ENCODE measurements at places on chromosomes 2 and 18.
A peak's percentile ranks its signal among the peaks of the same experiment; 100 is the strongest.

GRCh38 chr2:8819194-8819593 is 18.2 kb downstream of the KIDINS220 start:
- DNase-seq: no peak

- DNase-seq: no peak
These were observed 273.5 kb upstream of the MMADHC start for GRCh38 chr2:149861034-149861433.

GRCh38 chr2:101828257-101828656 is 130.8 kb downstream of the MAP4K4 start:
- DNase-seq: no peak

GRCh38 chr2:8652774-8653426 is 29.0 kb upstream of the ID2 start:
- DNase-seq: no peak

GRCh38 chr2:145323512-145323911 is 803.6 kb upstream of the ZEB2 start:
- DNase-seq: no peak

- no peak for DNase-seq
These were observed 70.5 kb downstream of the PSMG2 start for GRCh38 chr18:12773369-12773768.

GRCh38 chr2:25132299-25132635 is 36.1 kb downstream of the POMC start:
- no peak for DNase-seq

GRCh38 chr18:31225668-31226067 is 63.0 kb upstream of the DSC1 start:
- DNase-seq: no peak

- DNase-seq: no peak
These were observed 617.6 kb downstream of the ADCYAP1 start for GRCh38 chr18:1522249-1522615.

DNA sequence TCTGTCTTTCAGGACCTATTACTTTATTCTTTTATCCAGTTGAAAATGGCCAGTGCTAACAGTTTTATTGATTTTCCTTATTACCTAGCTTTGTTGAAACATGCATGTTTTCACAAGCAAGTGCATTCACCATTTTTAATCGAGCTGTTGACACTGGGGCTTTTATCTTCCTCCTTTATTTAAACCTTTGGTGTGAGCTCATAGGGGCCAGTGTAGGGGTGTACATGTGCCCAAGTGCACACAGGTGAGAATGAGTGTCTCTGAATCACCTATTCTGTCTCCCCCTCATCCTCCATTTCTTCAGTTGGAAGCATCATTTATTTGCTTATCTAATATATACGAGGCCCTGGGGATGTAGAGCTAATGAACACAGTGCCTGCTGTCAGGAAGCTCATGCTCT is 199.1 kb downstream of the PRKCE start:
- DNase-seq: no peak

GRCh38 chr2:141887363-141887762 is 243.5 kb downstream of the LRP1B start:
- DNase-seq: no peak

GRCh38 chr18:42401131-42401673 is 446.2 kb downstream of the PIK3C3 start:
- DNase-seq: no peak

GRCh38 chr2:3628241-3628679 is 29.7 kb upstream of the ALLC start:
- DNase-seq: peak; percentile 67
